ENCODE measurements at places on chromosomes 11 and 22.

- no peak overlapping the region for H3K4me3 ChIP-seq
- H3K4me1 ChIP-seq: no peaks in the 10 kb centered on the region
- no peak overlapping the region for H3K27ac ChIP-seq
Measured at GRCh38 chr22:23205339-23206049, 25.2 kb downstream of the BCR start.

GRCh38 chr11:120212926-120213325 lies 2.1 kb downstream of the OAF start:
- H3K36me3 ChIP-seq: no peaks in the 10 kb centered on the region
- H3K4me1 ChIP-seq: peaks cover 20% of the 10 kb centered on the region
- H3K27ac ChIP-seq: no peak overlapping the region
- DNase-seq: no peak

DNA sequence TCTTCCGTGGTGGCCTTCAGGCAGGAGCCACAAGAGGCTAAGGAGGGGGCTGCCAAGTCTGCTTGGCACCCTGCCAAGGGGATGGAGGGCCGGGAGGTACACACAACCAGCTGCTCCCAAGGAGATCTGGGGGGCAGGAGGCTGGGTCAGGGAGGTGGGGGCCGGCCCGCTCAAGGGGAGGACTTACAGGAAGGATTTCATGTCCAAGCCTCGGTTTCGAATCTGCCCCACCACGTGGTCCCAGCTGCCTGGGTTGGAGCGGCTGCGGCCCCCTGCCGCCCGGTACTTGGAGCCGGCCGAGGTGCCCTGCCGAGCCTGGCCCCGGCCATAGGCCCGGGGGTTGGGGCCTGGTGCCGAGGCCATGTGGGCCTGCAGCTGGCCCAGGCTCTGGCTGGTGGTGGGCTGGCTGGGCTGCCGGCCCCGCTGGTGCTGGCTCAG lies 33.5 kb downstream of the LRRC10B start:
- H3K4me3 ChIP-seq: no peak overlapping the region
- no peaks in the 10 kb centered on the region for H3K4me1 ChIP-seq
- no peaks in the 10 kb centered on the region for H3K27me3 ChIP-seq
- H3K27ac ChIP-seq: no peak overlapping the region
- no peak for DNase-seq

DNA sequence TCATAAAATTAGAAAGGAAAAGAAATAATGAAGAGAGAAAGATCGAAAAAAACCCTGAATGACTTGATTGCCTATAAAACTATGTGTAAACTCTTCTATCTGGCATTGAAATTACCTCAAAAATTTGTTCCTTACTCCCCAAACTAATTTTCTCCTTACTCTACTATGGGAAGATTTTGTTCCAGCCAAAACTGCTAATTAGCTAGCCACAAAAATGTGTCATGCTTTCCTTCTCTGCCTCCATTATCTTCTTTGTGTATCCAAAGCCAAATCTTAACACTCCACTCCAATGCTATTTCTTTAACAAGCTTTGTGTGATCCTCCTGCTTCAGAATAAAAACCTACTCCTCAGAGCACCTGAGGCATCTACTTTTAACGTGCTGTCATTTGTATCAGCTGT lies 831.2 kb downstream of the METTL15 start:
- no peak for DNase-seq
- no peaks in the 10 kb centered on the region for H3K36me3 ChIP-seq
- H3K4me3 ChIP-seq: no peak overlapping the region
- no peaks in the 10 kb centered on the region for H3K4me1 ChIP-seq
- H3K27me3 ChIP-seq: no peaks in the 10 kb centered on the region

GRCh38 chr11:34201129-34201528 lies 95.7 kb downstream of the NAT10 start:
- H3K4me1 ChIP-seq: peaks cover 5% of the 10 kb centered on the region
- H3K4me3 ChIP-seq: no peak overlapping the region
- no peaks in the 10 kb centered on the region for H3K27me3 ChIP-seq
- no peak for DNase-seq
- H3K27ac ChIP-seq: no peak overlapping the region

DNA sequence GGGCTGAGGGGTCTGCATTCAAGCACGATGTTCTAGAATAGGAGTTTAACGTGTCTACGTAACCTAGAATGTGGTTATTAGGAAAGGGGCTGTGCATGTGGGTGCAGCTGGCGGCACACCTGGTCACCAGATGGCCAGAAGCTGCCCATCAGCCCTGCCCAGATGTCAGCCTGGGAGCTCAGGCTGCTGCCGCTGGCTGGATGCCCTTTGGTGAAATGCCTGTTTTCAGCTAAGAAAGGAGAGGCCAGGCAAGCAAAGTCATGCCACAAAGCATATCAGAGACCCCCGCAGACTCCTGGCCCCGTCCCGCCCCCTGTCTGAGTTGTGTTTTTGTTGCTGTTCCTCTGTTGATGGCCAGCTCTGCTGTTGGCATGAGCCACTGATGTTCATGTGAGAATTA lies 11.3 kb upstream of the ADORA2A start:
- no peak overlapping the region for H3K4me3 ChIP-seq
- H3K36me3 ChIP-seq: peaks cover 14% of the 10 kb centered on the region
- DNase-seq: no peak
- no peak overlapping the region for H3K27ac ChIP-seq
- H3K4me1 ChIP-seq: no peaks in the 10 kb centered on the region

GRCh38 chr11:45805305-45806071 lies 539 bp downstream of the SLC35C1 start:
- no peak overlapping the region for H3K27ac ChIP-seq
- H3K36me3 ChIP-seq: peaks cover 5% of the 10 kb centered on the region
- H3K4me3 ChIP-seq: peak overlapping the region; percentile 98
- H3K4me1 ChIP-seq: peaks cover 12% of the 10 kb centered on the region
- no peaks in the 10 kb centered on the region for H3K27me3 ChIP-seq

DNA sequence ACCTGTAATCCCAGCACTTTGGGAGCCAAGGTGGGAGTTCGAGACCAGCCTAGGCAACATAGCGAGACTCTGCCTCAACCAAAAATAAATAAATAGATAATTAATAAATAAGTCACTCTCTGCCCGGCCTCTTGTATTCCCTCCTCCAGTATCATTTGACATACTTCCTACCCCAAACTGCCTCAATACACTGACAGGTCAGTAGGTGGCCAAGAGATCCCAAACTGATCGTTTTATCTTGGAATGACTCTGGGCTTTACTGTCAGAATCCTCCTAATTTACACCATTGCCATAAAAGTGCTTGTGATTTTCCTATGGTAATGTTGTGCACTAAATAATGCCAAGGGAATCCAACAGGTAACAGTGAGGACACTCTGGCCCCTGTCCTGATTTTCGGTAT lies 94.2 kb downstream of the PDHX start:
- H3K4me1 ChIP-seq: peaks cover 31% of the 10 kb centered on the region
- H3K36me3 ChIP-seq: no peaks in the 10 kb centered on the region
- no peaks in the 10 kb centered on the region for H3K27me3 ChIP-seq

DNA sequence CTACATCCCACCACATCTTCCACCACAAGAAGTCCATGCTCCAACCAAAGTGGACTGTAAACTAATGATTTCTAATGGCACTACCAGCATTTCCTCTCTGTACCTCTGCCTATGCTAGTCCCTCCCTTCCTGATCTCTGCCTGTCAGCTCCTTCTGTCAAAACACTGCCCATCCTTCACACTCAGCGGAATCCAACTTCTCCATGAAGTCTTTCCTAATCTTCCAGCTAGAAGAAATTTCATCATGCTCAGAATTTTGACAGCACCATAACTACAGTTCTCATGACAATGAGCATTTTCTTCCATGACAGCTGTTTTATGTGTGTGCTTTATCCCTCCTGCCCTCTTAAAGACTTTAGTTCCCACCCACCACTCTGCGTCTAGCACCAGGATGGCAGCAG lies 111.4 kb downstream of the SERGEF start:
- H3K27ac ChIP-seq: no peak overlapping the region
- no peak for DNase-seq
- H3K4me3 ChIP-seq: no peak overlapping the region
- H3K36me3 ChIP-seq: no peaks in the 10 kb centered on the region

GRCh38 chr11:111172321-111172862 lies 73.1 kb upstream of the POU2AF2 start:
- no peaks in the 10 kb centered on the region for H3K36me3 ChIP-seq
- DNase-seq: no peak
- H3K4me3 ChIP-seq: no peak overlapping the region
- H3K4me1 ChIP-seq: no peaks in the 10 kb centered on the region
- no peak overlapping the region for H3K27ac ChIP-seq
- H3K27me3 ChIP-seq: no peaks in the 10 kb centered on the region

DNA sequence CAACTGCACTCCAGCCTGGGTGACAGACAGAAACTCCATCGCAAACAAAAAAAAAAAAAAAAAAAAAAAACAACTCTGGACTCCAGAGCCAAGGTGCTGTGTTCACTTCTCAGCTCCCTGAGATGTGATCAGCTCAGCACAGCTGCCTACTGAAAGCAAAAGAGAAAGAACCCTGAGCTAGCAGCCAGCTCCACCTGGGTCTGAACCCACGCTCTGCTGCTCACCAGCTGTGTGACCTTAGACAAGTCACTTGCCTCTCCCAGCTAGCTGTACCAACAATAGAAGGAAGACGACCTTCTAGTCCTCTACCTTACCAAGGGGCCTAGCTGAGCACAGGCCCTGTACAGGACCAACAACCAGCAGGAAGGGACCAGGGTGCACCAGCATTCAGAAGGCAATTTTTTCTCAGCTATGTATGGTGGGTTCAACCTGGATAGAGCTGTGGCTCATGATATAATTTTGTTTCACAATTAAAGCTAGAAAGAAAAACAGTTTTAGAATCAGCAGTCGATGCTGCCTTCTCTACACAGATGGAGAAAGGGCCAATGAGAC lies 3.8 kb downstream of the DGCR2 start:
- DNase-seq: no peak
- peak overlapping the region; percentile 7 for H3K4me3 ChIP-seq
- peaks cover 23% of the 10 kb centered on the region for H3K4me1 ChIP-seq
- no peaks in the 10 kb centered on the region for H3K27me3 ChIP-seq

- no peaks in the 10 kb centered on the region for H3K27me3 ChIP-seq
- no peaks in the 10 kb centered on the region for H3K36me3 ChIP-seq
- no peak overlapping the region for H3K27ac ChIP-seq
- no peak overlapping the region for H3K4me3 ChIP-seq
- no peaks in the 10 kb centered on the region for H3K4me1 ChIP-seq
Measured at GRCh38 chr11:116473790-116474346, 298.9 kb downstream of the BUD13 start.

GRCh38 chr22:29427176-29427760 lies 11.1 kb upstream of the RFPL1 start:
- H3K27ac ChIP-seq: no peak overlapping the region
- DNase-seq: no peak
- no peak overlapping the region for H3K4me3 ChIP-seq
- H3K27me3 ChIP-seq: no peaks in the 10 kb centered on the region

- no peak overlapping the region for H3K27ac ChIP-seq
- H3K27me3 ChIP-seq: no peaks in the 10 kb centered on the region
- no peaks in the 10 kb centered on the region for H3K4me1 ChIP-seq
Measured at GRCh38 chr11:94788396-94788795, 20.2 kb downstream of the AMOTL1 start.

DNA sequence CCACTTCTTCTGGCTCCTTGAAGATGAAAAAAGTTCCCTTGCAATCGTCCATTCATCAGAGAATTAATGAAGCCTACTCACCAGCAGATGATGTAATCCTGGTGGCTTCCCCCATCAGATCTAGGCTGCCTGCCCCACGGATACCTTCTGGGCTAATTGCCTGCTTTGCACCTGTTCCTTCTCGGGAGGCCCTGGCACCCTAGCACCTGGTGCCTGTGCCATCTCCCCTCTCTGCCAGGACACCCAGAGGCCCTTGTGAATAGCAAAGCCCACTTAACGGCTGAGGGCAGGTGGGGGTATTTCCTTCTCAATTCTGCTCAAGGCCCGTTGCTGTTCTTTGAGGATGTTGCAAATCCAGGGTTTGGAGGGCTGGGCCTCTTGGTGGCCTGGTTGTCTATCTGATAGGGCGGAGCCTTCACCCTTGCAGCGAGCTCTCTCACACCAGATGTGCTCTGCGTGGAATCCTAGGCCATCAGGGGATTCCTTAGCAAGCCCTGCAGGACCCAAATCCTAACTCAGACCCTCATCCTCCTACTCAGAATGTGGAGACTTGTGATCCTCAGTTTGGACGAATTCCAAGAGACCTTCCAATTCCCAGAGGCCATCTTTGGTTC lies at the start of gene LMO2:
Gene LMO2, minus strand, starts transcription at position 363 of the 614 bp plus-strand sequence. CDS start 22,360 bp downstream, outside the sequence.
- DNase-seq: no peak
- H3K27me3 ChIP-seq: no peaks in the 10 kb centered on the region
- H3K27ac ChIP-seq: no peak within 1 kb of the TSS
- no peaks in the 10 kb centered on the region for H3K36me3 ChIP-seq
- H3K4me3 ChIP-seq: no peak within 1 kb of the TSS
- peaks cover 34% of the 10 kb centered on the region for H3K4me1 ChIP-seq

- no peaks in the 10 kb centered on the region for H3K36me3 ChIP-seq
- H3K4me3 ChIP-seq: no peak overlapping the region
- no peaks in the 10 kb centered on the region for H3K4me1 ChIP-seq
- no peaks in the 10 kb centered on the region for H3K27me3 ChIP-seq
- no peak for DNase-seq
Measured at GRCh38 chr11:76791861-76792260, 8.7 kb downstream of the TSKU start.

GRCh38 chr11:96293598-96294021 lies 49.4 kb downstream of the MAML2 start:
- DNase-seq: no peak
- H3K4me1 ChIP-seq: peaks cover 37% of the 10 kb centered on the region
- no peak overlapping the region for H3K27ac ChIP-seq

- no peak for DNase-seq
- no peak overlapping the region for H3K4me3 ChIP-seq
- peaks cover 12% of the 10 kb centered on the region for H3K27me3 ChIP-seq
- H3K27ac ChIP-seq: no peak overlapping the region
- H3K36me3 ChIP-seq: no peaks in the 10 kb centered on the region
Measured at GRCh38 chr11:390175-390574, 3.8 kb upstream of the PKP3 start.

DNA sequence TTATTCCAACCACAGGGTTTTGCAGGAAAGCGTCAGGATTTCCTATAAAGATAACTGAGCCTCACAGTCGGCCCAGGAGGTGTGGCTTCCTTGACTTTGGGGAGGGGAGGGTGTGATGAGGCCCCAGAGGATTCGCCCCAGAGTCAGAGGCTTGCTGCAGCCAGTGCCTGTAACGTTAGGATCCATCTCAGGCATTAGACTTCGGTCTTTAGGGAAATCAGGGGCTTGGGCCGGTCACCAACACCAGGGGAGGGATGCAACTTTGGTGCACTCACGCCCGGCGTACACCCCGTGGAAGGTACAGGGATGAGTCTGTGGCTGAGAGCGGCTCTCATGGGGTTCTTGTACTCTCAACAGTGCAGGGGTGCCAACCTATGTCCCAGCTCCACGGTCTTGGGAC lies 5.7 kb upstream of the ANO1 start:
- DNase-seq: no peak
- H3K36me3 ChIP-seq: no peaks in the 10 kb centered on the region
- H3K4me3 ChIP-seq: no peak overlapping the region
- H3K4me1 ChIP-seq: no peaks in the 10 kb centered on the region
- H3K27ac ChIP-seq: no peak overlapping the region
- peaks cover 8% of the 10 kb centered on the region for H3K27me3 ChIP-seq

GRCh38 chr11:44905131-44905866 lies 45.4 kb downstream of the TP53I11 start:
- DNase-seq: no peak
- no peaks in the 10 kb centered on the region for H3K4me1 ChIP-seq
- H3K4me3 ChIP-seq: no peak overlapping the region
- H3K27ac ChIP-seq: no peak overlapping the region

GRCh38 chr11:36577859-36578258 lies 10.1 kb downstream of the RAG1 start:
- no peak for DNase-seq
- no peak overlapping the region for H3K27ac ChIP-seq
- peaks cover 15% of the 10 kb centered on the region for H3K27me3 ChIP-seq
- no peak overlapping the region for H3K4me3 ChIP-seq

- no peak for DNase-seq
- no peaks in the 10 kb centered on the region for H3K36me3 ChIP-seq
- no peak overlapping the region for H3K27ac ChIP-seq
- H3K4me1 ChIP-seq: no peaks in the 10 kb centered on the region
- no peak overlapping the region for H3K4me3 ChIP-seq
Measured at GRCh38 chr11:16261836-16262644, 94.3 kb downstream of the SOX6 start.

Measured in T-cell (primary cell).